IPS DF 6.9 (cell line): ENCODE measurements at places on chromosomes 5 and 9.

- peak; percentile 47 for DNase-seq
Measured at GRCh38 chr9:21434202-21435014, 5.8 kb upstream of the IFNA1 start.

GRCh38 chr5:153831973-153832372 lies 206.7 kb downstream of the FAM114A2 start:
- peak; percentile 29 for DNase-seq

DNA sequence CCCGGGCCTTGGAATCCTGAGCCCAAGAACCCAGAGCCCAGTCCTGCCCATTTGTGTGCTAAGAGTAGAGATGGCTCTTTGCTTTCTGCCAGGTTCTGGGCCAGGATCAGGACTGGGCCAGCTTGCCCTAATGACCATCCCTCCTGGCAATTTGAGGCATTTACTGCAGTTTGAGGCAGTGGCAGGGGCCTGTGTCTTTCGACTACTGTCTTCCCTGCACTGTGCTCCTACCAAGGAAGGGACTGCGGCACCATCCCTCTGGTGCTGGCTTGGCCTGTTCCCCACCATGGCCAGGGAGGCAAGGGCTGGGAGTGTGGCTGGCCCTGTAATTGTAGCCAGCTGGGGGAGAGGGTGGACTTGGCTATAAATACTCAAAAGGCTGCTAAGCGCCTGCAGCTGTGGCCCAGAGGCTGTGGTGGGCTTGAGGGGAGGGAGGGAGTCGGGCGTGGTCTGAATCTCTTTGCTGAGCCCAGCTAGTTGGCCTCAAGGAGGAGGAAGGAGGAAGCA lies 4.6 kb downstream of the ENHO start:
- DNase-seq = no peak

DNA sequence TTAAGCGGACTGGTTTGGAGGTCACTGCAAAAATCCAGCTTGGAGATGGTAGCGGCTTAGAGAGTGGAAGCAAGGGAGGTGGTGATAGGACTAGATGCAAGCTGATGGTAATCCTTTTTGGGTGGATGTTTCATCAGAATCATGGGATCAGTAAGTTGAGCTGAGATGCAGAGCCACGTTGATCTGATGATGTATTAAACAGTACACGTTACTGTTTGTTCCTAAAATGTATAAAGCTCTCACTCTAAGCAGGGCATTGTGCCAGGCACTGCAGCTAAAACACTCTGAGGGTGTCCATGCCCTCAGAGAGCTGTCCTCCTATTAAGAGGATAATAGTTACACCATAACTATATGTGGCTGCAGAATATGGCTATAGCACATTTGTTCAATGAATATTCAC lies 93.1 kb downstream of the JAKMIP2 start:
- no peak for DNase-seq

- no peak for DNase-seq
Measured at GRCh38 chr9:6052293-6052919, 37.0 kb upstream of the RANBP6 start.

- no peak for DNase-seq
Measured at GRCh38 chr9:99135456-99135855, 30.5 kb downstream of the TGFBR1 start.

GRCh38 chr9:129885018-129885669 lies 49.9 kb downstream of the USP20 start:
- no peak for DNase-seq

- DNase-seq = no peak
Measured at GRCh38 chr9:134053941-134054761, 13.7 kb downstream of the BRD3 start.

- no peak for DNase-seq
Measured at GRCh38 chr9:78692871-78693270, 395.9 kb downstream of the PSAT1 start.

- DNase-seq = no peak
Measured at GRCh38 chr9:120654272-120654671, 60.0 kb downstream of the MEGF9 start.

DNA sequence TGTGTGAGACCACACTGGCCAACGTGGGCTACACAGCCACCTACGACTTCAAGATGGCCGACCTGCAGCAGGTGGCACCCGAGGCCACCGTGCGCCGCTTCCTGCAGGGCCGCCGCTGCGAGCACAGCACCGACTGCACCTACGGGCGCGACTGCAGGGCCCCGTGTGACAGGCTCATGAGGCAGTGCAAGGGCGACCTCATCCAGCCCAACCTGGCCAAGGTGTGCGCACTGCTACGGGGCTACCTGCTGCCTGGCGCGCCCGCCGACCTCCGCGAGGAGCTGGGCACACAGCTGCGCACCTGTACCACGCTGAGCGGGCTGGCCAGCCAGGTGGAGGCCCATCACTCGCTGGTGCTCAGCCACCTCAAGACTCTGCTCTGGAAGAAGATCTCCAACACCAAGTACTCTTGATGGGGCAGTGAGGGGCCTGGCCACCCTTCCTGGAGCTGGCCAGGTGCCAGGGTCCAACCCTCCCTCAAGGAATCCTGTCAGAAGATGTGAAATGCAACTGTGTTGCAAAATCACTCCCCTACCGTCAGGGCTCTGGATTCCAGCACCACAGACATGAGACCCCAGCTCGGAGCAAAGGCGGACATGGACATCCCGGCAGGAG lies 11.1 kb downstream of the DIPK1B start:
- no peak for DNase-seq
